ENCODE measurements at places on chromosomes 4 and X.

- DNase-seq = no peak
Measured at GRCh38 chrX:6989858-6990257, 157.7 kb upstream of the STS start.

- DNase-seq = no peak
Measured at GRCh38 chr4:108272046-108272445, 103.3 kb upstream of the LEF1 start.

DNA sequence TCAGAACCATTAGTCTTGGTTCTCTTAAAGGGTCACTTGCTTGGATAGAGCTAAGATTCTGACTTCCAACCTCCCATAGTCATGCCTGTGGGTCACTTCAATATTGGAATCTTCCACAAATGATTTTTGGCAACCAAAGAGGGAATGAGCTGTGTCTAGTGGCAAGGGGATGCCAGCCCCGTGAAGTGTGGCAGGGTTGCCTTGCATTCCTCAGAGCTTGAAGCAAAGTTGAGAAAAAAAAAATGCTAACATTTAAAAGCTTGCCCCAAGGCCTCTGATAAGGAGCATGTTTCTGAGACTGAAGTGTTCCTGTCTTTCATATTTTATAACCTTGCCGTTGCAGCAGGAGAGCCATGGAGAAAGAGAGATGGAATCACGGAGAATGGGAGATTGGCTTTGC is 120.2 kb downstream of the PAPSS1 start:
- DNase-seq = no peak

- no peak for DNase-seq
Measured at GRCh38 chrX:83845397-83845796, 15.5 kb upstream of the CYLC1 start.

- no peak for DNase-seq
Measured at GRCh38 chr4:146333187-146333894, 119.0 kb downstream of the REELD1 start.

DNA sequence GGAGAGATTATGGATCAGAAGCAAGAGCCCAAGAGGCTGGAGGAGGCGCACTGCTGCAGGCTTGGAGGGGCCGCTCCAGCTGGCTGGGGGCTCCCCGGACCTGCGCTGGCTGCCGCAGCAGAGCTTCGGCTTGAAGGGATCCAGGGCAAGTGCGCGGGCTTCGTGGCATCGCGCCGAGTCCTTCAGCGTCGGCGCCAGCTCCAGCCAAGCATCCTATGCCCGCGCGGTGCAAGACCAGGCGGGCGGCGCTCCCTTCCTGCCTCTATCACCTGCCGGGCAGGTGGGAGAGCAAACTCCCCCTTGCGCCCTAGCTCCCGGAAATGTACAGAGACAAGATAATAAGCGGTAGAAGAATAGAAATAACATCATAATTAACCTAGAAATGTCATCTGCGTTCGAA is 10.5 kb upstream of the UCP1 start:
- no peak for DNase-seq

GRCh38 chr4:16050669-16051068 is 33.2 kb downstream of the PROM1 start:
- DNase-seq = no peak

GRCh38 chrX:1354036-1355019 is 17.7 kb downstream of the IL3RA start:
- peak; percentile 10 for DNase-seq

DNA sequence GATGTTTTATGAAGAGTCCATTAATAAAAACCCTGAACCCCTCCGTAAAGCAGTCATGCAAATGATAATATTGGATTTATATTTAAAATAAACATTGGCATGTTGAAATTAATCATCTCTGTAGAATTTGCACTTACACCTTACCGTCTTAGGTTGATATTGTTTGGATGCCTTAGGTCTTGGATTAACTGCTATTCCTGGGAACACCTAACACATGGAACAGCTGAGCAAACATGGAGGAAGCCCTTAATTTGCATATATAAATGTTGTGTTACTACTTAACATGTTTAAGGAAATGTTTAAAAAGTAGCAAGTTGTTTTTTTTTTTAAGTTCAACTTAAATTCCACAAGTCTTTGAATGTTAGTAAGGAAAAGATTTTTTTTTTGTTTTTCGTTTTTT is 62.5 kb downstream of the NSD2 start:
- DNase-seq = no peak

DNA sequence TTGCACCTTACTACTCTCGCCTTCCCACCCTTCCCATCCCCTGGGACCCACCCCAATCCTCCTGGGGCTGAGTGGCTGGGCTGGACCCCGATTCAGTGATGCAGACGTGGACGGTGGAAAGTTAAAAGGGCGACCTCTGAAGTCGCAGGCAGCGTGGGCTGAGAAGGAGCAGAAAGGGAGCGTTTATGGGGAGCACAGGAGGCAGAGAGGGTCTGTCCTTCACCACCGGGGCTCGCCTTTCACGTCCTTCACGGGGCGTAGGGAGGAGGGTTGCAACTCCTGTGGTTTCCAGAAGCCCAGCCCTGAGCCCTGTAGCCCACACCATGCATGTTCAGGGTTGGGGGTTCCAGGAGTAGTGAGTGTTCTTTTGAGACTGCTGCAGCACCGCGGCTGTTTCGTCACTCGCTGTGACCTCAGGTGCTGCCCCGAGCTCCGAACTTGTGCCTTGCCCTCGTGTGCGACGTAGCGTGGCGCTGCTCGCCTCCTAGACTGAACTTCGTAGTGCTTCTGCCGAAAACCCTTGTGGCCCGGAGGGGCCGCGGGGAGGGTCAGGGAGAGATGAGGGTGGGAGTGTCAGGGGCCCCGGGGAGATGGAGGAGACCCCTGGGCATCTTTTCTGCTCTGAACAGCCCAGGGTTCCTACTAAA is 1.6 kb downstream of the NHS start:
- DNase-seq = no peak

Measured in omental fat pad (tissue), 4 donors.